ENCODE measurements at places on chromosomes 3 and 15.

DNA sequence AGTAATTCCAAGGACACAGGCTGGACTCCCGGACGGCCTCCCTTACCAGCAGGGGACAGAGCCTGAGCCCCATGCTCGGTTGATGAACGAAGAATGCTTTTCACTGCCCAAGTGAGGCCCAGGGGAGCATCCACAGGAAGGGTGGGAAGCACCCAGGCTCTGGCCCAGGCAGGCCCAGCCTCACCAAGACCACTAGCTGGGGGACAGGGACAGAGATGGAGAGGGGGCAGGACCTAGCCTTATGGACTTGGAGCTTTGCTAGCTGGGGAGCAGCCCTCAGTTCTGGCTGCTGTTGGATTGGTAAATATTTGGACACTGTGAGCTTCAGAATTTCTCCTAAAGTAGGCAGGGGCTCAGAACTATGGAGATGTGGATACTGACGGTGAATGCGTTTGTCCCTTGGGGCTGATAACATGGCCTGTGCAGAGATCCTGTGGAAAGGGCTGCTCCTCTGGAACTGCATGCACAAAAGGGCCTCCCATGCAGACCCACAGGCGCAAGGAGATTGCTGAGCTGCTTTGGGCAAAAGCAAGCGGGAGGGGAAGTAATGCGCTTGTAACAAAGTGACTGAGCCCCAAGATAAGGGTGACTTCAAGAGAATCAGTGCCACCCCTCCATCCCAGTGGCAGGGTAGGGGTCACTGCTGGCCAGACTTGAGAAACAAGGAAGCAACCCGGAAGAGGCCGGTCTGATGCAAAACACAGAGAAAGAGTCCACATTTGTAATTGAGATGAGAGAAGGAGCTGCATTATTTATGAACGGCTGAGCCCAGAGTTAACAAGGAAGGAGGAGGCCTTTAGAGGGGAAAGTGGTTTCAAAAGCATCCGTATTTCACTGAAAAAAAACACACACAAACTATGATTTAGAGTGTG, 70.1 kb upstream of the MEF2A start:
- no peak for DNase-seq

GRCh38 chr3:71172189-71172588, 411.3 kb downstream of the FOXP1 start:
- no peak for DNase-seq

- DNase-seq = no peak
Observed at GRCh38 chr15:41116962-41117252, 827 bp upstream of the INO80 start.

GRCh38 chr3:168127466-168127865, 31.7 kb upstream of the GOLIM4 start:
- DNase-seq = no peak

DNA sequence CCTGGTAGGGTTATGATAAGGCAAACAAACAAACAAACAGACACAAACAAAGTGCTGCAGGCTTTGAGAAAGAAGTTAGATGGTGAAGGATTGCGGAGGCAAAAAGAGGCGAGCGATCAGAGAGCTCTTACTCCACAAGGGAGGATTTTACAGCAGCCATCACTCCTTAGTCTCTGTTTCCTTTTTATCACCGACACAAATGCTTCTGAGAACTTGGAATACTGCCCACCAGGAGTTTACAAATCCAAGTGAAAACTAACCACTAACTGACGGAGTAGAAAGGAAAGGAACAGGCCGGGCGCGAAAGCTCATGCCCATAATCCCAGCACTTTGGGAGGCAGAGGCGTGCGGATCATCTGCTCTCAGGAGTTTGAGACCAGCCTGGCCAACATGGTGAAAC, 35.6 kb upstream of the GPR160 start:
- DNase-seq = no peak

- no peak for DNase-seq
Observed at GRCh38 chr3:124993466-124993865, 58.9 kb upstream of the MUC13 start.

DNA sequence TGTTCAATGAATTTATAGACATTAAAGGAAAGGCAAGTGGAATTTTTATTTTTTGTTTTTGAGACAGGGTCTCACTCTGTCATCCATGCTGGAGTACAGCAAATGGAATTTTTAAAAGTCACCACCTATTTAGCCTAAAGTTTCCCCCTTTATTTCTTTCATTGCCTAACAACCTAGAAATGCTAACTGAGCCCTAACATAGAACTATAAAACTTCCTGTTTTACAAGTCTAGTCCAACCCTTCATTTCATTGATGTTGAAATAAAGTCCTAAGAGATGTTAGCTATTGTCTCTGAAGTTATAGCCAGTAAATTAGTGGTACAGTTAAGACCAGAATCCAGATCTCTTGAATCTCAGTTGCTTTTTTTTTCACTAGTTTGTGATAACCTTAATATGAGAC, 39.0 kb downstream of the MAPK6 start:
- DNase-seq = no peak

DNA sequence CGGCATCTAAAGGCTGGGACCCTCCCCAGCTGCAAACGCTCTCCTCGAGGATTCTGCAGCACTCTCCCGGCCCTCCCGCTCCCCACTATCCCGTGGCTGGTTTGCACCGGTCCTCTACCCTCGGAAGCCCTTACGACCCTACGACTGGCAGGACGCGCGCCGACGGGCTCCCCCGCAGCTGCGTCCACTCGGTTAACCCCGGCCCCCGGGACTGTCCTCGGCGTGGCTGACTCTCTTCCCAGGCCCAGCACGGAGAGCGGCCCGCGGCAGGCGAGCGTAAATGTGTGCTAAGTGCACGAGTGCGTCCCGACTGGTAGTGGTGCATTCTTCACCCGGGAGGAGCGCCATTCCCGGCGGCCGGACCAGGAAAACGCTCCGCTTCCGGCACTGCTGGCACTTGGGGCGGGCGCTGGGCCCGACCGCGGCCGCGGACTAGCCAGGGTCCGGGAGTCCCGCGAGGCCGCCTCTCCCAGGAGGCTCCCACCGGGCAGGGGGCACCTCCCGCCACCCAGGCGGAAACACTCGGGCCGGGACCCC, 508 bp downstream of the GORASP1 start:
- DNase-seq = no peak

DNA sequence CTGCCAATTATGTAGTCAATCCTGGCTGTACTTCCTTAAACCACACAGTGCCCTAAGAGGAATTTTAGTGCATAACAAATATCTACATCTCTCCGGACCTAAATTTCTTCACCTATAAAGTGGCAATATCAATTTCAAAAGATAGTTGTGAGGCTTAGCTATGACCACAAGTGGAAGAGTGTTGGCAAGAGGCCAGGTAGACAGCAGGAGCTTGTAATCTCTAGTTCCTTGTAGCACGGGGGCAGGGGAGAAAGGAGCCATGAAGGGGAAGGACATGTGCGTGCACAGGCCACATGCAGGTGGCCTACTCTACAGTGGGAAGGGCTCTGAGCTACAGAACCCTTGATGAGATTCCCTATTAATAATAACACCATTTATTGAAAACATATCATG, 269.7 kb downstream of the ABHD5 start:
- no peak for DNase-seq

DNA sequence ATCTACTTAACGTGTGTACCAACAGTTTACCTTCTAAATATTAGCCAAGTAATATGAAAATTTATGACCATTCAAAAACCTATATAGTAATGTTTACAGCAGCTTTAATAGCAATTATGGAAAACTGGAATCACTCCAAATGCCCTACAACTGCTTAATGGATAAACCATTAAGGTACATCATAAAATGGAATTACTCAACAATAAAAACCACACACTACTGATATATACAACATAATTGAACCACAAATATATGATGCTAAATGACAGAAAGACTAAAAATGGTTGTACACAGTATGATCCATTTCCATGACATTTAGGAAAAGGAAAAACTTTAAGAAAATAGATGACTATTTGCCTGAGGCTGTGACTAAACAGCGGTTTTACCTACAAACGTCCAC, 467.1 kb upstream of the EPHA6 start:
- DNase-seq = no peak

- no peak for DNase-seq
Observed at GRCh38 chr3:21505711-21506460, 245.1 kb downstream of the ZNF385D start.

- DNase-seq = no peak
Observed at GRCh38 chr3:99332718-99333117, 305.7 kb upstream of the COL8A1 start.

- DNase-seq = no peak
Observed at GRCh38 chr3:54146506-54147239, 24.3 kb downstream of the CACNA2D3 start.

- no peak for DNase-seq
Observed at GRCh38 chr3:133535971-133536881, 37.3 kb upstream of the CDV3 start.

GRCh38 chr15:62121273-62122015, 43.6 kb downstream of the C2CD4B start:
- DNase-seq = no peak

- DNase-seq = no peak
Observed at GRCh38 chr15:74626752-74627692, 11.4 kb downstream of the CLK3 start.

DNA sequence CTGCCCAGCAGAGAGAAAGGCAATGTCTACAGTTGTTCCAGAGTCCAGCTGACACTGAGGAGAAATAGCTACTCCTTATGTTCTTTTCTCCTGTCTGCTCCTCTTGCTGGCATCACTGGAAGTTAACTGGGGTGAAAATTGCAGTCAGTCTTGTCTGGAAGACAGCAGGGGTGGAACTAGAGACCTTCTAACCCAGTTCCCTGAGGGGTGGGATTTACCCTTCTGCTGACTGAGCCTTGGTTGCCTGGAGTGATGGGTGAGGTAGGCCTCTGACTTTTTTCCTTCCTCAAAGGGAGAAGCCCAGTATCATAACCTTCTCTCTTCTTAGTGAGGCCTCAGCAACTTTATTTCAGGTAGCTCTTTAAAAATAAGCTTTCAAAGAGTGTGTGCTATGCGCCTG, 16.2 kb downstream of the ZNF609 start:
- no peak for DNase-seq

DNA sequence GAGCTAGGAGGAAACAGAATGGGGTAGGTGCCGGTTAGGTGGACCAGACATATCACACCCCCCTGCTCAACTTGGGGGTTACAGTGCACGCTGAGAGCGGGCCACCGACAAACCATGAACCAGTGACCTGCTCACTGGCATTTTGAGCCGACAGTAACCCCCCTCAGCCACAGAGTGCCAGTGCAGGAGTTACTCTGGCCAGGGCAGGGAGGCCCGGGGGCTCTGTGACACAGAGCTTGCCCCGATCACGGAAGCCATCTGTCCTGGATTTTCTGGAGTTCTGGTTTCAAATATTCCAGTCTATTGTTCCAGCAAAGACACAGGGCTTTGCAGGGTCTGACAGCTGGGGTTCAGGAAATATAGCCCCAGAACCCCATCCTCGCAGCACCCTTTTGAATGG, 225.2 kb downstream of the VPS13C start:
- DNase-seq = no peak

- no peak for DNase-seq
Observed at GRCh38 chr3:15728766-15729165, 69.0 kb downstream of the ANKRD28 start.

- DNase-seq = no peak
Observed at GRCh38 chr3:115615001-115615814, 8.1 kb upstream of the GAP43 start.

- DNase-seq = no peak
Observed at GRCh38 chr3:138435840-138436239, 1.4 kb downstream of the ESYT3 start.
